ENCODE measurements at places on chromosomes 5 and 9.

- peak; percentile 33 for DNase-seq
Observed at GRCh38 chr5:140672455-140673186, 755 bp downstream of the DND1 start.

- peak; percentile 19 for DNase-seq
Observed at GRCh38 chr5:68818057-68818695, 275.6 kb upstream of the SLC30A5 start.

- DNase-seq = no peak
Observed at GRCh38 chr5:32123058-32123805, 50.9 kb downstream of the GOLPH3 start.

- no peak for DNase-seq
Observed at GRCh38 chr5:109553846-109554245, 135.9 kb upstream of the MAN2A1 start.

- DNase-seq = no peak
Observed at GRCh38 chr5:85823462-85824426, 794.0 kb upstream of the COX7C start.

GRCh38 chr5:120270498-120270897 lies 193.6 kb upstream of the PRR16 start:
- no peak for DNase-seq

DNA sequence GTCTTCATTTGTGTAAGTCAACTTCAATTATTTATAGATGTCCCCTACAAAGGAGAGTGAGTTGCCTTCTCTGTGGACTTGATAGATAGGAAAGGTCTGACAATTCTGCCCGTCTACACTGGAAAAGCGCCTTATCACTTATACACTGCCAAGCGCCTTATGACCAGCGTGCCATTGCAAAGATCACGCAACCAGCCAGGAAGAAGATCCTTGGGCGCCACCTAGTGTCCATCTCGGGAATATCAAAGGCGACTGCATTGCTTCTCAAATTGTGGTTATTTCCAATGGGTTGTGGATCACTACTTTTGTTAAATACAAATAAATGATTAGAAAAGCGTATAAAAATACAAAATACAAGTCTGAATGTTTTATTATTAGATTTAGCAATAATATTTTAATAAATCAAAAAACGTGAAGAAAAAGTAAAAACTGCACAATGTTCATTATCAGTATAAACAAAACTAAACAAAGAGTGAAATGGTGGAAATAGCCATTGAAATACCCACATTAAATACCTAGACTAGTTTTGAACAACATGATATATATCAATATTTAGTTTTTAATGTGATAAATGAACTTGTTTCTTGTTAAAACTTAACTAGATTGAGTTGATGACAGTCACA lies 27.8 kb downstream of the SUB1 start:
- DNase-seq = peak; percentile 36

DNA sequence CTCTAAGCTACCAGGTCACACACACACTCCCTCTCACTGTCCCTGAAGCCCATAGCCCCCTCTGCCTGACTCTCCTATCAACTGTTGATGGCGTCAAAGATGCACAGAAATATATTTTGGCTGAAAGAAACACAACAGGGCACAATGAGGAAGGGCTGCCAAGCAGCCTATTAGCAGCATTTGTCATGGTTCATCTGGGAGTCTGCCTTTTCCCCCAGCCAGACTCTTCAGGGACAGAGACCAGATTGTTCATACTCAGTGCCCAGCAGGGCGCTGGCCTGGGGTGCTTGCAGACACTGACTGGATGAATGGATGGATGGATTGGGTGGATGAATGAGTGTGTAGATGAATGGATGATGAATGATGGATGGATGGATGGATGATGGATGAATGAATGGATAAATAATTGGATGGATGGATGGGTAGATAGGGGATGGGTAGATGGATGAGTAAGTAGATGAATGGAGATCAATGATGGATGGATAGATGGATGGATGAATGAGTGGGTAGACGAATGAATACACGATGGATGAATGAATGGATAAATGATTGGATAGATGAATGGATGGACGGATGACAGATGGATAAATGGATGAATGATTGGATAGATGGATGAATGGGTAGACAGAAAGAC lies 90.5 kb downstream of the ADAMTS2 start:
- peak; percentile 53 for DNase-seq

DNA sequence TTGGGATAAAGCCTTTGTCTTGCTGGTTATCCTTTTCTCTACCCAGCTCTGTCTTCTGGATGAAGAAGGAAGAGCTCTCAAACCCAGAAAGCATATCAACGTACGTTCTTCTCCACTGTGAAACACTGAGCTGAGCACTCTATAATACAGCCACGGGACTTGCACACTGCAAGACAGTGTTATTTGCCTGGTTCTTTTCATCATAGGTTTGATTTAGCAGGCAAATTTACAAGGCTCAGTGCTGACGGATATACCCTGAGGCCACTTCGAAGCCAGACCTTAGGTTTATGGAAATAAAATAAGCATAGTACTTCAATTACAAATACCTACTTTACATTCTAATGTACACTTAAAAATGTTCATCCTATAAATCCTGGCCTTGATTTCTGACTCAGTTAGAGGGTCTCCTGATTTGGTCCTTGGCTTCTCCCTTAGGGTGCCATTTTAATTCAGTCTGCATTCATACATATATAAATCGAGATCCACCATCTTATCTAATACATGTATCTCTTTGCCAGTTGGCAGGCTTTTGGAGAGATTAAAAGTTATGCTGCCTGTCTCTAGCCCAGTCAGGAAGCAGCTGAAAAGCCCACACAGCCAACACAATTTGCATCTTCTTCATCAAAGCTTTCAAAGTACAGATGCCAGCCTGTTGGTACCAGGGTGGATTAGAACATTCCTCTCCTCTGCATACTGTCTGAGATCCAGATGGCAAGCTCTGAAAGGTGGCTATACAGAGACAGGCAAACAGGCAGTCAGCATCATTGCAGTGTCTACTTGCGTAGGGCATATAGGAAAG lies 194.4 kb downstream of the DEPDC1B start:
- no peak for DNase-seq

DNA sequence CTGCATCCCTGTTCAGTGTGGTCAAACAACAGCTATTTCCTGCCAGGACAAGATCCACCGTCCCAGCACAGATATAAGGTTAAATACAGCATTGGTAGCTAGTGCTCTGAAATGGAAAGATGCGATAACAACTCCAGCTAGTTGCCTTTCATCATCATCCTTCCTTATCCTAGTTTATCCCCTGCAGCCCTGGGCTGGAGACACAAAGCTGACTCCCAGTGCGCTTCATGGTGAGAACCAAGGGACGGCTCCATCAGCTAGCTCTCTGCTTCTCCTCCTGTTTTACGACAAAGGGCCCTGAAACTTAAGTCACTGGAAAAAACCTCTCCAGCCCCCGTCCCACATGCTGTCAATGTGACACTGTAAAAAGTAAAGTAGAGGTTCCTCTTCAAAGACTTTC lies 37.9 kb downstream of the CDC14B start:
- no peak for DNase-seq

DNA sequence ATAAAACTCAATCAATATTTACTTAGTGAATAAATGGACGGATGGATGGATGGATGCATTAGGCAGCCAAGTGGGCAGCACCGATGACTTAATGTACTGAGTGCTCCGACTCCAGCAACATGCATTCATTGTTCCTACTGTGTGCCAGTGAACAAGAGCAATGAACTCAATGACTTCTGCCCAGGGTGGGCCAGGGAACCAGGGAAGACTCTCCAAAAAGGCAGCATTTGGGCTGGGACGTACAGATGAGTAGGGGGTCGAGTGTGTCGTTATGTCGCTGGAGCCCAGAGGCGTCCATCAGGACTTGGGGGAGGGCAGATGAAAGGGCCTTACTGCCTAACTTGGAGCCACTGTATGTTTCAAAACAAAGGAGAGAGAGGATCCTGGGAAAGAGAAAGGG lies 126.4 kb downstream of the KCNIP1 start:
- no peak for DNase-seq

DNA sequence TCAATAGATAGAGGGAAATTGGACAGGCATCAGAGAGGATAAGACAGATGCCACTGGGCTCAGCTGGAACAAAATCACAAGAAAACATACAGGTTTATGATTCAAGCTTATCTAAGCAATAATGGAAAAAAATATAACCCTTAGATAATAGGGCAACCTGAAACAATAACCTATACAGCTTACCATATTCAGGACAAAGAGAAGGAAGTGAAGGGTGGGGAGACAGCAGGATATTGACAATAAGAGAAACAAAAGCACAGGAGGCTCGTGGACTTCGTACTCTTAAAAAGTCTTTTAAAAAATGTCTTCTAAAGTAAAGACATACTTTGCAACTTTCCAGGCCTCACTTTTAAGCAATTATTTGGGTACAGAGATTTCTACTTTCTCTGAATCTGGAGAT lies 225.3 kb downstream of the NTRK2 start:
- DNase-seq = no peak

- no peak for DNase-seq
Observed at GRCh38 chr5:94992325-94992724, 292.6 kb downstream of the MCTP1 start.

DNA sequence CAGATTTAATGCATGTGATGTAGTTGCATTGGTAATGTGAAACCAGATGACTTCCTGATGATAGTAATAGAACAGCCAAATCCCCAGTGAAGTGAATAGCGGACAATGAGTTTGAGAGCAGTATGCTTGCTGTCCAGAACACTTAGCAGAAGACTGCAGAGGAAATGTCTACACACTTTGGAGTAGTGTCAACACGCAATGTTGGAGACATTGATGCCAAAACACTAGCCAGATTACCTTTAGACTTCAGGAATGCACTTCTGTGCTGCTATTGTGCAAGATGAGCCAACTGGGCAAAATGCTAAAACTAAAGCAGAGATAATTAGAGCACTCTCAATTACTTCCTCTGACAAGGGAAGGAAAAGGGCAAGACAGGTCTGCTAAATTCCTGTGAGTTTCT lies 176.7 kb downstream of the PRDM9 start:
- no peak for DNase-seq

DNA sequence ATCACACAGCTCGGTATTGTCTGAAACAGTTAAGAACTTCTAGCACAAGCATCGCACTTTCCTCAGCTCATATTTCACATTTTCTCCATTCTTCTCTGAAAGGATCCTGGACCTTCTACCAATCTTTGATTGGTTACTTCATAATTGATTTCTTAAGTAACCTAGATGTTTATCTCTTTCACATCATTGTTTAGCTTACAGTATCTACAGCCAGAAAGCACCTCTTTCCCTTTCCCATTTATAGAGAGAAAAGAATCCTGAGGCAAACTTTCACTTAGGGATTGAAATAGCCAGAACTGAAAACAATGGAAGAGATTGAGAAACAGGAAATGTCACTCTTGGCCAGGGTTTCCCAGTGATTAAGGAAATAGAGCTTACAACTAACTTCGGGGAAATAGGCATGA lies 2.5 kb downstream of the IL33 start:
- DNase-seq = no peak

DNA sequence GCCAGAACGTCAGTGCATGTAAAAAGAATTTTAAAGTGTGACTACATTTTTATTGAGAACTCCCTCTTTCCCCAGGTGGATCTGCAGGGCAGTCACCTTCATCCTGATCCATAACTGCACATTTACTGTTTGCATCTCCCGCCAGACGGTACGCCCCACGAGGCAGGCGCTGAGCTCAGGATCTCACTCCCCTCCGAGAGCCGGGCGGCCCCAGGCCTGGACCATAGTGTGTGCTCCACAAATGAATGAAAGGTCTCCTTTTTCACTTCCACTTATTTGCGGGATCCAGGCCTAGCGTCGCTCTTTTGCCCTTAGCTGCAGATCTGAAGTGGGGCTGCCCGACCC lies 378 bp downstream of the DROSHA start:
- peak; percentile 12 for DNase-seq

GRCh38 chr9:38390442-38390841 lies 2.1 kb upstream of the ALDH1B1 start:
- no peak for DNase-seq

DNA sequence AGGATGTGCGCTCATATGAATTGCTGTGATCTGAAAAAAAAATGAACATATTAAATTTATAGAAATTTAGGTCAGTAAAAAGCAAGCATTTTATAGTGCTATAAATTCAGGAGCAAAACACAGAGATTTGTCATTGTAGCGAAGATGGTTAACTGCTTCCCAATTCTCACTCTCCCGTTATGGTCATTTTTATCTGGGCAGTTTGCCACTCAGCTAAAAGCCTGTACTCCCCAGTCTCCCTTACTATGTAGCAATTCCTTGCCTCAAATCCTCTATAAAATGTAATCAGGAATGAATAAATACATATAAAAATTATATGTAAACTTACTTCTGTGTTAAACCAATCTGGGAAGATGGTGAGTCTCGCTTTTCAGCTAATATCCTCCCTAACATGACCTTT lies 471.5 kb downstream of the HINT1 start:
- DNase-seq = no peak

GRCh38 chr9:105662184-105663104 lies at the start of gene TAL2:
Gene TAL2 (plus strand): TSS chr9:105662457. CDS start chr9:105662497, 40 bp downstream.
- DNase-seq = no peak

- no peak for DNase-seq
Observed at GRCh38 chr9:98791608-98792490, 4.5 kb downstream of the ANKS6 start.

DNA sequence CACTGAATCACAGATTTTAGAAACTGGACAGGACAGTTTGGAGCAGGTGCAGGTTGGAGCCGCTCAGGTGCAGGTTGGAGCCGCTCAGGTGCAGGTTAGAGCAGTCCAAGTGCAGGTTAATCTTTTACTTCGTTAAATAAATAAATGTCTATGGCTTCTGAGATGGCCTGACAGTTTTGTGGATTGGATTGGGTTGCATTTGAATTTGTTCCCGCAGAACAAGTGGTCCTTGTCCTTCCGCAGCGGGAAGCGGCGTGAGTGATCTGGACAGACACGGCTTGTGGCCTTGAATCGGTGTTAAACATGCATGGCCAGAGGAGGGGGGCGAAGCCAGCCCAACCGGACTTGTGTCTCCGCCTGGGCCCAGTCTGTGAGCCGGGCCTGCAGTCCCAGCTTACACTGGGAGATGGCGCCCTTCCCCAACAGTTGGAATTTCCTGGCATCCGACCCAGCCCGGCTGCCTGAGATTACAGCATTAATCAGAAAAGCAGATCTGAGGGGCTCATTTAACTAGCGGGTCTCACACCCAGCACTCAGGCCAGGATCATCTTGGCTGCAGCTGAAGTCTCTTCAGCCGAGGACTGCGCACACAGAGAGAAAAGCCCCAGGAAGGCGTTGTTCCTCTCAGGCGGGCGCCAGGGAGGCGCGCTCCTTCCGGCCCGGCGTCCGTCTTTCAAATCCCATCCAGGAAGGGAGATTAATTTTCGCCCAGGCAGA lies 1.5 kb upstream of the OLFM1 start:
- DNase-seq = peak; percentile 83

DNA sequence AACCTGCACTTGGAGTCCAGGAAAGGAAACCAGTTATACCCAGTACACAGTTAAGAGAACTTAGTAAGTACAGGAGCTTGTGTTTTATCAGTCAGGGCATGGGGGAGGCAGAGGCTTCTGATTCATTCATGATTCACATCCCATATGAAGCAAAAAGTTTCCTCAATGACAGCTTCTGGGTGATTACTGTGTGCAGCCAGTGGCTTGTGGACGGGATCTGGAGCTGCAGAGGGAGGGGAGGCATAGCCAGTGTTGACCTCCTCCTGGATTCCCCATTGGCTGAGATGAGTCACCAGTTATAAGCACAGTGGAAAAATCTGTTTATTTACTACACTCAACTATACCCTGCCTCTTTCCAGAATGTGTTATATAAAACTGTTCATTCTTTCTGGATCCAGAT lies 17.7 kb downstream of the IL31RA start:
- no peak for DNase-seq

- no peak for DNase-seq
Observed at GRCh38 chr9:15268317-15268716, 38.7 kb downstream of the TTC39B start.

GRCh38 chr5:473551-474192 lies 30.7 kb downstream of the EXOC3 start:
- DNase-seq = peak; percentile 54

- peak; percentile 8 for DNase-seq
Observed at GRCh38 chr5:150781706-150782614, 3.4 kb downstream of the SMIM3 start.

Measured in frontal cortex (tissue), 4 donors.